ENCODE measurements at places on chromosomes 12 and 14.

GRCh38 chr12:65721541-65722190 lies 102.6 kb upstream of the HMGA2 start:
- DNase-seq = no peak

GRCh38 chr14:97120611-97121031 lies 323.4 kb downstream of the VRK1 start:
- DNase-seq = no peak

- DNase-seq = no peak
These were observed 48.9 kb downstream of the SERPINA10 start for GRCh38 chr14:94244182-94244581.

- no peak for DNase-seq
These were observed 292.9 kb downstream of the BMP4 start for GRCh38 chr14:53663709-53664108.

- peak; percentile 87 for DNase-seq
These were observed 9.2 kb downstream of the PHB2 start for GRCh38 chr12:6961278-6961694.
